OCI-M1 (cell line): ENCODE measurements at places on chromosomes 5 and 9.

GRCh38 chr5:15255576-15255975 lies 244.4 kb upstream of the FBXL7 start:
- no peak for DNase-seq

DNA sequence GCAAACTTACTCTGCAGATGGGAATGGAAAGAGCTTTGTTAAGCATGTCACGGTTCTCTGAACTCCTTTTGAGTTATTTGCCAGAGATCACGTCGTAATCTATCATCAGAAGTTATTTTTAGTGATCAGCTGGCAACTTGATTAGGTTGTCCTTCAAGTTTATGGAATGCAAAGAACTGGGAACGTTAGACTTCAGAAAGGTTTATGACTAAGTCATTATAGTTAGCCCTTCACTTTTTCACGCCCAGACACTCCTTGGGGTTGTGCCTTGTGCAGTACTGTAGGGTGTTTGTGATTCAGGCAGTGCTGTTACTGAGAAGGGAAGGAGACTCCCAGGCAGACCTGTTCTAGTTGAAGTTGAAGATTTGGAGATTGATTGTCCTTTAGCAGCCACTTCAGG lies 26.8 kb upstream of the PHF2 start:
- no peak for DNase-seq

- DNase-seq = no peak
Observed at GRCh38 chr5:17415321-17415758, 82.7 kb upstream of the TAF11L2 start.

GRCh38 chr9:125842242-125842641 lies 95.1 kb downstream of the PBX3 start:
- DNase-seq = no peak

GRCh38 chr5:53392073-53392472 lies 88.4 kb upstream of the FST start:
- DNase-seq = peak; percentile 2

DNA sequence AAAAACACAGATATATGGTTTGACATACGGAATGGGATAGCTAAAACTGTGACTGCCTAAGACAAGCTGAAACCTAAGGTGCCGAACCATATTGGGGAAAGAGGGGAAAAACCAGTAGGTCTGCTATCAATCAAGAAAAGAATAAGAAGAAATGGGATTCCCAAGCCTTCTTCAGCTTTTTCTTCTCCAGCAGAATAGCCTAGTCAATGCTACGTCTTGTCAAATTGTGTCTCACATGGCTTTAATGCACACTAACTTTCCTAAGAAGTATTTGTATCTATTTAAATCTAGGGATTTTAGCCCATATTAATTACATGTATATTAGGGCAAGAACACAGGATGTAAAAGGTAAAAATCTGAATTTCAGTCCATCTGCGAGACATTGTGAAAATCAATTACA lies 797 bp upstream of the FBXO38 start:
- DNase-seq = no peak

- peak; percentile 56 for DNase-seq
Observed at GRCh38 chr9:106864373-106865143, 1.6 kb downstream of the ZNF462 start.

DNA sequence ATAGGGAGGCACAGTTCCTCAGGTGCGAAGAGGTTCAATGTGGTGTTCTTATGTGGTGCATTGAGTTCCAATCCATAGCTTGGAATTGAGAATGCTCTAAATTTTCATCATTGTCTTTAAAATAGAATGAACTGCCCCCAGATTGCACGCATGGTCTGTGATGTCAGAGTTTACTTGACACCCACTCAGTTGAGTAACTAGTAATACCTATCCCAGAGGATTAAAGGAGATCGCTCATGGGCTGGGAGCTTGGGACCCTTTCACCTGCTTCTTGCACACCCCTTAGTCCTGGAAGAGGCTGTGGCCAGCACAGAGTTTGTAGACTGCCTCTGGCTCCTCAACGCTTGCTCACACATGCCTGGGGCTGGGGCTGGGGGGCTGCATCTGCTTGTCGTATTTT lies 95.1 kb upstream of the OTULINL start:
- DNase-seq = no peak

DNA sequence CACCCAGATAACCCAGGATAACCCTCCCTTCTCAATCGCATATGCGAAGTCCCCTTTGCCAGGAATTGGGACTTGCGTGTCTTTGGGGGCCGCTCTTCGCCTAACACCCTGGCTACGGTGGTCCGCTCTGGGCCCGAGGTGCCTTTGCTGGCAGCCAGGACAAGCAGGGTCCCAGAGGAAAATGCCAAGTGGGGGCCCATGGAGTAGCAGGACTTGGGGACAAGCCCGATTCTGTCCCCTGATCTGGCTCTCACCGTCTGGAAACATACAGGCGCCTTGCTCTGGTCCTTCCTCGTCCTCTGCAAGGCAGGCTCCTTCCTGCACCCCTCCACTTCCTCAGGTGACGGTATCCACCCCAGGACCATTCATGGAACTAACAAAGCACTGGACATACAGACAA lies 78.1 kb upstream of the UNC5A start:
- DNase-seq = no peak
